Heart right ventricle (tissue), 16 donors: ENCODE measurements at places on chromosomes 16 and 17. TPM values are rescaled to one million over a fixed set of nuclear protein-coding genes. Genes with fewer than 3 reads are reported as not detected.

DNA sequence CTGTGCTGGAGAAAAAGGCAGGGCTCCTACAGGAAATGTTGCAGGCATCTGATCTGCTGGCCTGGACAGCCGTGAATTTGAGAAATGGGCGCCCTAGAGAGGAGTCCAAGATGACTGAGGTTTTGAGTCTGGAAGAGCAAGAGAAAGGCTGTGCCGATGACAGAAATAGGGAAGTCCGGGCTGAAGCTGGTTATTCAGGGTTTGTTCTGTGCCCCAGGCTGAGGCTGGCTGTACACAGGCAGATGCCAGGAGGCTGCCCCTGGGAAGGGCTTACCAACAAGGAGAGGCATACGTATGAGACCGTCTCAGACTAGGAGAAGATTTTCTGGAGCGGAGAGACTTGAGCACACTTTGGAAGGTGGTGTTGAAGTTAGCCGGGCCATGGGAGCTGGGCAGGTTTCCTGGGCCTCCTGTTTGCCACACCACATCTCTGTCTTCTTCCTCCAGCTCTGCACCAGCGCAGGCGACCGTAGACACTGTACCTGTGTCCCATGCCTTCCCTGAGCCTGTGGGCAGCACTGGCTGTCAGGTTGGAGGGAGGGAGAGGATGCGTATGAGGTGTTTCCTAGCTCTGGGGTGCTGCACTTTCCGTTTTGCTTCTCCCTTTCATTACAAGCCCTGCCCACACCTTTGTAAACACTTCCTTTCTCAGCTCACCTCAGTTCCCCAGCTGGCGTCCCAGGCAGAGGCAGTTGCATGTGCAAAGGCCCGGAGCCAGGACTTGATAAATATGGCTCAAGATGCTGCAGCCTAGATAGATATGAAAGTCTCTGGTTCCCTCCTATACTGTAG, 80.8 kb downstream of the SPECC1 start:
- no peak overlapping the region for H3K4me3 ChIP-seq
- H3K27ac ChIP-seq = peak overlapping the region; percentile 85
- no peaks in the 10 kb centered on the region for H3K36me3 ChIP-seq
- no peaks in the 10 kb centered on the region for H3K27me3 ChIP-seq

DNA sequence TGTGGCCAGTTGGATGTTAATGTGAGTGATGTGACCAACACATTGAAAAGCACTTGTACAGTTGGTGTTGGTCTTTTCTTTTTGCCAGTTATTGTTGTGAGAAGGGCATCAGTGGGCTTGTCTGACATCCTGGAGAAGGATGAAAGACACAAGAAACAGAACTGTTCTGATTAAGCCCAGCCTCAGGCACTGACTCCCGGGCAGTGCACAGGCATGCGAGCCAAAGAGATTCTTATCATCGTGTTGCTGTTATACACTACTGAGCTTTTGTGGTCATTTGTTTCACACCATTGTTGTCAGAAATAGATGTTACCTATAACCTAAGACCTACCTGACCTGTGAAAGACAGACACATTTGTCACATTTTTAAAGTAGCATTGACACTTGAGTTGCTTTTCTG, 236.8 kb upstream of the CA10 start:
- DNase-seq = no peak
- no peak overlapping the region for H3K27ac ChIP-seq
- no peaks in the 10 kb centered on the region for H3K27me3 ChIP-seq
- H3K36me3 ChIP-seq = no peaks in the 10 kb centered on the region

DNA sequence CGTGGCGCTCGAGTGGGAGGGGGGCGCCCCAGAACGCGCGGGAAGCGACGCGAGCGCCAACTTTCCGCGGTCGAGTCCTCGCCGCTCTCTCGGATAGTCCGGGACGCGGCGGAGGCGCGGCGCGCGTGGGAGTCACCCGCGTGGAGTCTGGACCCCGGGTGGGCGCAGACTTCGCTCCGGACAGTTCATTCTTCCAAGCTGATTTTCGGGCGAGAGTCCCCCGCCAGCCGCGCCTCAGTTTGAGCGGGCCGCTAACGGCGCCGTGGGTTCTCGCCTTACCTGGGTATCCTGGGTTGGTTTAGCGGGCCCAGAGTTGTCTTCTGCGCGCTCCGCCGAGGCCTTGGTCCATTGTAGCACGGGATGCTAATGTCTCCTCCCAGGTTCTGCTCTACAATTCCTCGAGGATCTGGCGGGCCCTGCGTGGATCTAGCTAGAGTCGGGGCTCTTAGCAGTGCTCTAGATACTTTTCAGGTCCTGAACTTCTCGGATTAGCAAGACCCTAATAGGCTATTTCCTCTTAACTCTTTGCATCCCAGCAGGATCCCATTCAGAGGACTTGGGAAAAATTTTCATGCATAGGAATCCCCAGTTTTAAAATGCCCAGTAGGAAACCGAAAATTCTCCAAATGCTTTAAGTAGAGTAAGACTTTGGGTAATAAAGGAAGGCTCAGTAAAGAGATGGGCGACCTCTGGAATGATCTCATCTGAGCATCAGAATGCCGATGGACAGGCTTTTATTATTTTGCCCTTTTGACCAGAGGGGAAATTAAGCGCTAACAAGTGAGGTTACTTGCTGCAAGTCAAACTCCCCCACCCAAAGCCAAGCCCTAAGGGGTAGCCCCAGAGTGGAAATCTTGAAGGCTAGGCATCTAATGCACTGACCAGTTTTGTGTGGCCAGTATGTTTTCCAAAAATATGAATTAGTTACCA, 537 bp upstream of the GJC1 start:
- H3K4me1 ChIP-seq = peaks cover 17% of the 10 kb centered on the region
- H3K4me3 ChIP-seq = peak overlapping the region; percentile 81
- H3K27me3 ChIP-seq = peaks cover 35% of the 10 kb centered on the region
- no peak for DNase-seq
- H3K27ac ChIP-seq = peak overlapping the region; percentile 92
- no peaks in the 10 kb centered on the region for H3K36me3 ChIP-seq

- no peak overlapping the region for H3K27ac ChIP-seq
- no peaks in the 10 kb centered on the region for H3K36me3 ChIP-seq
- DNase-seq = no peak
- H3K4me3 ChIP-seq = no peak overlapping the region
- H3K27me3 ChIP-seq = no peaks in the 10 kb centered on the region
Observed at GRCh38 chr16:24553983-24554382, 14.6 kb downstream of the RBBP6 start.

DNA sequence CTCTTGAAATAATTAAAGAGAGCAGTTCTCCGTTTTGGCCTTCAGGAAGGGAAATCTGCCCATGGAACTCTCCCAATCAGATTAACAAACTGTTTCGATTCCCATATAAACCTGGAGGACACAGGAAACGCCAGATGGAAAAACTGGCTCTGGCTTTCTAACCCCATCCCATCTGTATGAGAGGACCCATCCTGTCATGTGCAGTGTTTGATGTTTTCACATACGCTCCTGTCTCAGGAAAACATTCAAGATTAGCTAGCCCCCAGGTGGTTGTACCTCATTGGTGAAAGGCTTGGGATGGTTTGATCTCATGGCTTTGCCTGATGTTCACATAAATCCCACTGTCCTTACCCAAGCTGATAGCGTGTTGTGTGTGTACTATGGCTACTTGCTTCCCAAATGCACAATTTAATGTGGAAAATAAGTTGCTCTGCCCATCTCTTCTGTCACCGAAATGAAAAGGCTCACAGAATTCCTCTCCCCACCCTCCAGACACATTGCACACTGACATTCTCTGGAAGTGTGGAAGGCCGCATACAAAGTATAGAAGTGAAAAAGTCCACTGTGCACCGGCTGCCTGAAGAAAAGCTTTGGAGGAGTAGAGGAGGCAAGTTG, 18.2 kb upstream of the ERN1 start:
- H3K4me3 ChIP-seq = no peak overlapping the region
- H3K36me3 ChIP-seq = peaks cover 9% of the 10 kb centered on the region
- peak overlapping the region; percentile 98 for H3K27ac ChIP-seq
- no peak for DNase-seq

DNA sequence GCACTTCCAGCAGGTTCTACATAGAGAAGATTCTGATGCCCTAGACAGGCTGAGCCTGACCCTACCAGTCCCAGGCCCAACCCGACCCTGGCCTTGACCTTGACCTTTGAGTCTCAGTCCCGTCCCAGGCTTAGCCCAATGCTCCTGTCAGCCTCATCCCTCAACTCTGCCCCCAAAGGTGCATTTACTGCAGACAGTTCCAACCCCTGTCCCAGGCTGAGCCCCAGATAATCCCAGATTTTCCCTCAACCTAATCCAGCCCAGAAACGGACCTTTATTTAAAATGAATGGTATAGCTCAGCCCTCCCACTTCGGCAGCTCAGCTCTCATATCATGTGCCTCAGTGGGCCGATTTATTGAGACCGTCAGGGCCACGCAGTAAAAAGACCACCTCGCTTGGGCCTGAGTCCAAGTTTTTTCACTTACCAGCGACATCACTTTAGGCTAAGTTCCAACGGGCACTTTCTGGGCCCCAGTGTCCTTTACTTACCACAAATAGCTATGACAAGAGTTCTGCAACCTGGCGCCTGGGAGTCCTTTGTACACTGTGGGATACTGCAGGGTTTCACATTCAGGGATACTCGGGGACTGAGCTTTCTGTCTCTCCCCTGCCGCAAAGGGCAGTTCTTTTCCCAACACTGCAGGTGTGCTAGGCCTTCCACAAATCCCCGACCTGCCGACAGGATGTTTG, 89.5 kb downstream of the WSCD1 start:
- no peak overlapping the region for H3K27ac ChIP-seq
- H3K4me1 ChIP-seq = no peaks in the 10 kb centered on the region
- no peaks in the 10 kb centered on the region for H3K36me3 ChIP-seq

DNA sequence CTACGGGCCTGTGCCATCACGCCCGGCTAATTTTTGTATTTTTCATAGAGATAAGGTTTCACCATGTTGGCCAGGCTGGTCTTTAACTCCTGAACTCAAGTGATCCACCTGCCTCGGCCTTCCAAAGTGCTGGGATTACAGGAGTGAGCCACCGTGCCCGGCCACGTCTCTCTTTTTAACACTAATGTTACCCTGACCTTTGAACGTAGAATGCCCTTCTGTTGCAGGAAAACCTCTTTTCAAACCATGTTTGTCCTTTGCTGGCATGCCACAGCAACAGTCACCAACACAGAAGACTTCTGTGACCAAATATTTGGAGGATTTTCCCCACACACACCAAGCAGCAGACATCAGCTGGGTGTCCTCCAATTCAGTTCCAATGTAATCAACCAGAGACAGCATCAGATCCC, 7.8 kb upstream of the HSD17B1 start:
- no peak overlapping the region for H3K4me3 ChIP-seq
- H3K4me1 ChIP-seq = peaks cover 7% of the 10 kb centered on the region
- peaks cover 49% of the 10 kb centered on the region for H3K36me3 ChIP-seq
- DNase-seq = no peak

DNA sequence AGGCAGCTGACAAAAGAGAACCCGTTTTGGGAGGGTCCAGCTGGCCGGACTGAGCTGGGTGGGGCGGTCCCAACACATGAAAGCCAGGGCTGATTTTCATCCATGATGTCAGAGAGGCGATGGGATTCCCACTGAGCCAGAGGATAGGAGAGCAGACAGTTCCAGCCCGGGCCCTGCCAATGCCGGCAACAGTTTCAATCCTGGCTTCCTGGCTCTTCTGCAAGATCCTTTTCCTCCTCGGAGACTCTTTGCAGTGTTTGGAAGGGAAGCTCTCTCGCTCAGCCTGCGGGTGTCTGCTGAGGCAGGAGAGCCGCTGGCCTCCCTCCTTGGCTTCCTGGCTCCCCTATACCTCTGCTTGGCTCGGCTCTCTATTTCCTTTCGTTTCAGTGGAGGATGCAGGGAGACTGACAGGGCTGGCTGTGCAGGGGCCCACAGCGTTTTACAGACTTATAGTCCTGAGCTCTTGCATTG, 145.5 kb upstream of the SOX9 start:
- H3K27ac ChIP-seq = peak overlapping the region; percentile 65
- no peaks in the 10 kb centered on the region for H3K36me3 ChIP-seq
- H3K27me3 ChIP-seq = no peaks in the 10 kb centered on the region
- H3K4me3 ChIP-seq = peak overlapping the region; percentile 49
- DNase-seq = peak; percentile 52

GRCh38 chr17:64109400-64109799, 20.5 kb downstream of the ERN1 start:
- H3K4me3 ChIP-seq = no peak overlapping the region
- H3K4me1 ChIP-seq = no peaks in the 10 kb centered on the region
- H3K36me3 ChIP-seq = no peaks in the 10 kb centered on the region
- no peak for DNase-seq
- H3K27me3 ChIP-seq = no peaks in the 10 kb centered on the region

- no peaks in the 10 kb centered on the region for H3K36me3 ChIP-seq
- H3K27ac ChIP-seq = no peak overlapping the region
- DNase-seq = no peak
- peak overlapping the region; percentile 6 for H3K4me3 ChIP-seq
- H3K27me3 ChIP-seq = peaks cover 5% of the 10 kb centered on the region
Observed at GRCh38 chr17:6940186-6940649, 55.6 kb upstream of the ALOX12 start.

- no peaks in the 10 kb centered on the region for H3K27me3 ChIP-seq
- H3K4me1 ChIP-seq = no peaks in the 10 kb centered on the region
- no peak overlapping the region for H3K27ac ChIP-seq
- DNase-seq = no peak
Observed at GRCh38 chr16:81581107-81581506, 136.5 kb downstream of the CMIP start.

DNA sequence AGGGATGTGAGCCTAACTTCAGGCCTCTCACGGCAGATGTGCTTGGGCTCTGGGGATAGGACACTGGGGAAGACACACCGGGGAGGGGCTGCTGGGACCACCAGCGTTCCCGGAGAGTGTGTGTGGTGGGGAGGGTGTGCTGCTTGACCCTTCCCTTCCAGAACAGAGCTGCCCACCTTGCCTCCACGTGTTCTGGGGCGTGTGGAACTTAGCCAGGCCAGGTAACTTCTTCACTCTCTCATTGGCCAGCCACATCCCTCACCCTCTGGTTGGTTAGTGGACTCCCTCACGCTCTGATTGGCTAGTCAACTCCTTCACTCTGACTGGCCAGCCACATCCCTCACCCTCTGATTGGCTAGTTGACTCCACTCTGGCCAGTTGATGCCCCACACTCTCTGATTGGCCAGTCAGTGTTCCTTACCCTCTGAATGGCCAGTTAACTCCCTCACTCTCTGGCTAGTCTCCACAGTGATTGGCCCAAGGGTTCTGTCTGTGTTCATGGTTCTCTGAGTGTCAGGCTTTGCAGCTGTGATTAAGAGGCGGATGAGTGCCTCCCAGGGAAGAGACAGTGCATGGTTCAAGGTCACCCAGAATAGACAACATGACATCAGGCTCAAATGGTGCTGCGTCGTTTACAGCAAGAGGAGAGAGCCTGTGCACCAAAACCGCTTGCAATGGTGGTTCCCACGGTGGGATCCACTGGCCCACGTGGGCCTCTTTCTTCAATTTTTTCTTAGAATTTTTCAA, 10.0 kb downstream of the TMEM235 start:
- H3K36me3 ChIP-seq = no peaks in the 10 kb centered on the region
- H3K27me3 ChIP-seq = no peaks in the 10 kb centered on the region
- H3K4me3 ChIP-seq = no peak overlapping the region
- H3K27ac ChIP-seq = no peak overlapping the region
- no peak for DNase-seq
- no peaks in the 10 kb centered on the region for H3K4me1 ChIP-seq

The NOG gene
- total RNA-seq = 0.48 TPM

The ITPRIPL2 gene
- total RNA-seq = 17.8 TPM
